ENCODE measurements at places on chromosomes 13 and 19.

GRCh38 chr19:40907968-40908735 is 26.1 kb upstream of the CYP2A7 start:
- no peak for DNase-seq

DNA sequence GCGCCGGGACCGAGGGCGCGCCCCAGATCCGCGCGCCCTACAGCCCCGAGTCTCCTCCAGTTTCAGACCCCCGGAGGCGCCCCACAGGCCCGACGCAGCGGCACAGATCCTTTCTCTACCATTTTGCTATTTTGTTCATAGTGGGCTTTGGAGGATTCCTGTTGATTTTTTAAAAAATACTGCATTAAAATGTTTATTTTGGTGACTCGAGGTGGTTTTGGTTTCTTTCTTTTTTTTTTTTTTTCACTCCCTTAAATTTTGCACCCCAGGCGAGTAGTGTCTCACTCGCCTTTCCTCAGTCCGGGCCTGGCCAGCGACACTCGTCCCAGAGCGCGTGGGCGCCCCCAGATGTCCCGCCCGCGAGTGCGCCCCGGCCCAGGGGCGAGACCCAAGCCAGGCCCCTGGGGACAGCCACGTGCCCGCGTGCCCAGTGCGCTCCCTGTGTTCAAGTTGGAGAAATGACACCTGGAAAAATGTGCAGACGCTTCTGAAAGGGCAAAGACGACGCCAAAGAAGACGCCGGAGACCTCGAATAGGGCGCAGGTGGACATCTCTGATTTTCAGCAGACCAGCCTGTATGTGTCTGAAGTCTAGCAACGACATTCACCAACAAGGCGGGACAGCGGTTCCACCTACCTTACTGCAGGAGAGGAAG is 471 bp upstream of the INSR start:
- DNase-seq = no peak

DNA sequence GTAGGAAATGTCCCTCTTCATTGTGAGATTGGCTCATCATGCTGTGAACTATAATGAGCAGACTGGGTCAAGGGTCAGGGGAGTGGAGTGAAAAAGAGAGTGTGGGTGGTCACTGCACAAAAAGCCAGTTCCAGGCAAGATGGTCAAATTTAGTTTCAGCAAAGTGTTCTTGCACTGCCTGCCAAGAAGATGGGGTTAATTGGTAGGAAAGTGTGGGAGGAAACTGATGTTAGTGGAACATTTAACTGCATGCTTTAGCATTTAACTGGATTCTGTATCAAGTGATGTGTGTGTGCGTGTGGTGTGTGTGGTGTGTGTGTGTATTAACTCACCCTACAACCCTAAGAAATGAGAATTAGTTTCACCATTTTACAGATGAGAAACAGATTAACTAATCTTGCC is 131.6 kb downstream of the COG6 start:
- no peak for DNase-seq

GRCh38 chr13:28408235-28408848 is 86.6 kb downstream of the FLT1 start:
- no peak for DNase-seq

DNA sequence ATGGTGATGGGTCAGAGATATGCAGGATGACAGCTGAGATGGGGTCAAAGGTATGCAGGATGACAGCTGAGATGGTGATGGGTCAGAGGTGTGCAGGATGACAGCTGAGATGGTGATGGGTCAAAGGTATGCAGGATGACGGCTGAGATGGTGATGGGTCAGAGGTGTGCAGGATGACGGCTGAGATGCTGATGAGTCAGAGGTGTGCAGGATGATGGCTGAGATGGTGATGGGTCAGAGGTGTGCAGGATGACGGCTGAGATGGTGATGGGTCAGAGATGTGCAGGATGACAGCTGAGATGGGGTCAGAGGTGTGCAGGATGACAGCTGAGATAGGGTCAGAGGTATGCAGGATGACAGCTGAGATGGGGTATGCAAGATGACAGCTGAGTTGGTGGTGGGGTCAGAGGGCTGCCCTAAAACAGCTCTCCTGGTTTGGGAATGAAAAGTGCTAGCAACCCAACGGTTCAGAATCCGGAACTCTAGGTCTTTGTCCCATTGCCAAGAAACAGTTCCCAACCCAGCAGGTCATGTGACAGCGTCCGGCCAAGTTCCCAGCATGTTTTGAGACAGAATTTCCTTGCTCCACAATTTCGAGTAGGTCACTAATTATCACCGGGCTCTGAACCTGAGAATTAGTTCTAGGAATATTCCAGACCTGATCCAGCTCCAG is 3.2 kb downstream of the SELENOW start:
- no peak for DNase-seq

DNA sequence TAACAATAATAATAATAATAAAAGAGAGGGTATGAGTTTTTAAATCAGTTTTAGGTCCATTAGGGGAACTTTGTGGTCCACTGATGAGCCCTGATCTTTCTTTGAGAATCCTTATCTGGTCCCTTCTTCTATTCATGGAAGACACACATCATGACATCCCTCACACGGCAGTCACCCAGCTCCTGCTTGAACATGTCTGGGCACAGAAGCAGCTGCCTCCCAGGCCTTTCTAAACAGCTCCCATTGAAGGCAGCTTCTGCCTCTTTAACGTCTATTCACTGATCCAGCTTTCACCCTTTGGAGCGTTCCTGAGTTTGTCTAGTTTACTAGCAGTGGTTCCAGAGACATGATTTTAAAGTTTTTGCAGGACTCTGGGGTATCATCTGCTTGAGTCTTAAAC is 42.6 kb upstream of the STK24 start:
- DNase-seq = no peak

DNA sequence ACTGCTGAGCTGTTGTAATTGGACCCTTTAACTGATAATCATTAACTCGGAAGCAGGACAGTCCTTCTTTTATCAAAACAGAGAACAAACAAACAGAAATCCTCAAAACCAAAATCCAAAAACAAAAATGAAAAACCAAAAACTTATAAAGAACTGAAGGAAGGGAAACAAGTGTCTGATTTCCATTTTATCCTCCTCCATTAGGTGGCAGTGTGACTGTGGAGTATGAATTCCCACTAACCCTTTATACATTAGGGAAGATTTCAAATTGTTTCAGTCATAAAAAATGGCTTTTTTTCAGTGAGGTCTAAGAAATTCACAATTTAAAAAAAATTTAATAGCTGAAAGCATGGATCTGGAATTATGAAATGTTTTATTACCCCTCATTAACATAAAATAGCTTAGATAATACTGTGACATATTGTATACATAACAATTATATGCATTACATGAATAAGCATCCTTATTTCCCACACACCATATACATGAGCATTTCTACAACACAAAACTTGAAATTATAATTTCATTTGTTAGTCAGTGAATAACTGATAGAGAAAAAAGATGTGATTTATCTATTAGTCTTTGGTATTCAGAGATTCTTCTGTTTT is 1074.3 kb upstream of the PCDH9 start:
- DNase-seq = peak; percentile 57

GRCh38 chr13:70391678-70392077 is 283.4 kb upstream of the KLHL1 start:
- DNase-seq = no peak

- DNase-seq = peak; percentile 13
Measured at GRCh38 chr13:34335014-34336007, 517.4 kb downstream of the RFC3 start.

- no peak for DNase-seq
Measured at GRCh38 chr13:53411463-53411862, 382.9 kb downstream of the OLFM4 start.

GRCh38 chr19:48718711-48719231 is 754 bp downstream of the MAMSTR start:
- no peak for DNase-seq

GRCh38 chr19:32318884-32319520 is 26.4 kb upstream of the ZNF507 start:
- DNase-seq = peak; percentile 12

DNA sequence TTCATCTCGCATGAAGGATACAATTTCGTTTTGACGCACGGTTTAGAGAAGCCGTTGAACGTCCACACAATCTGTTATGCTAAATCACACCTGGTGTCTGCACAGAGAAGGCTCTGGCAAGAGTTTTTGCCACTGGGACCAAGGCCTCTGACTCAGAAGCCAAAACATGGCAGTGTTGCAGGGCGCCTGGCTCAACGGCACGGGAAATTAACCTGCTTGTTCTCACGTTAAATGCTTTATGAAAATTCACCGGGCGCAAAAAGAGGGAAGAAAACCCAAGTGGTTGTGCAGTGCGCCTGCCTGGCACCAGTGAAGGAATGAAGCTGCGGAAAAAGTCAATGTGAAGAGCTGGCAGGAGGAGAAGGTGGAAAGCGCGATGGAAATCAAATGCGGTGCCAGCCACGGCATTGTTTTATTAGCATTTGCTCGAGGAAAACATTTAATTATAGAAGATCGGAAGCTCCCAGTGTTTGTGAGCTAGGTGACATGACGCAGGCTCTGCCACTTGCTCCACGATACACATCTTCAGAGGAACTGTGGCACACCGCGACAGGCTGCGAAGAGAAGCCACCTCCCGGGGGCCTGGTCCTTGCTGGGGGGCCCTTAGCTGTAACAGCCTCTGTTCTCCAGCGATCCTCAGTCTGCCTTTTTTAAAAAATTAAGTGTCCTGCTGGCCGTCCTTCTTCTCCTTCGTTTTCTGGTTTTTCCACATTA is 126.2 kb downstream of the ZIC5 start:
- no peak for DNase-seq

DNA sequence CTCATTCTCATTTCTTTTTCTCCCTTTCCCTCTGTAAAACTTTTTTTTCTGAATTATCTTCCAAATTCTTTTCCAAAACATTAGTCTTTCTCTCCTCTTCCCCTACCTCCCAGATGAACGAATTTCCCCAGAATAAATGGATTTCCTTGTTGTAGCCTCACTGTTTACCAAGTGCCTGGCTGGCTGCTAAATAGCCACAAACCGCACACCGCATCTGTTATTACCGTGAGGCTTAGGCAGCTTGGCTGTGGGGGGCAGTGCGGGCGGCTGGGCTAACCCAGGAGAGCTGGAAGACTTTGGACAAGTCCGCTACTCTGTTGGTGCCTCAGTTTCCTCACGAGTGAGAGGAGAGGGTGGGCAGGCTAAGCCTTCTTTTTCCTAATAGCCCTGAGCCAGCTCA is 10.7 kb downstream of the IL17D start:
- DNase-seq = no peak

Data from T47D (cell line).